Muscle of leg (tissue), 16 donors: ENCODE measurements at places on chromosomes 2 and 18. TPM values are rescaled to one million over a fixed set of nuclear protein-coding genes. Genes with fewer than 3 reads are reported as not detected.

ADAM23 gene
- 13.5 TPM for polyA plus RNA-seq

DHRS9 gene
- polyA plus RNA-seq: 0.47 TPM

VWA3B gene
- polyA plus RNA-seq: 1.1 TPM

CDH20 gene
- polyA plus RNA-seq: 1.7 TPM

SLC16A14 gene
- polyA plus RNA-seq: 2.9 TPM

UGT1A3 gene
- polyA plus RNA-seq: not detected

MALL gene
- 13.6 TPM for polyA plus RNA-seq

UGT1A8 gene
- polyA plus RNA-seq: not detected

MLPH gene
- 0.96 TPM for polyA plus RNA-seq

AFF3 gene
- 3.1 TPM for polyA plus RNA-seq

FAM124B gene
- polyA plus RNA-seq: 6.9 TPM

LOXHD1 gene
- 2.6 TPM for polyA plus RNA-seq

TMEM37 gene
- 4.2 TPM for polyA plus RNA-seq

PTPN2 gene
- 26.5 TPM for polyA plus RNA-seq

CD28 gene
- 4.1 TPM for polyA plus RNA-seq

PLCL1 gene
- 11.9 TPM for polyA plus RNA-seq

PARD3B gene
- 7.5 TPM for polyA plus RNA-seq

ROCK1 gene
- polyA plus RNA-seq: 37.5 TPM

CCDC142 gene
- polyA plus RNA-seq: 8.2 TPM

LRATD1 gene
- 12.0 TPM for polyA plus RNA-seq

GKN1 gene
- 0.16 TPM for polyA plus RNA-seq

RBM43 gene
- 8.9 TPM for polyA plus RNA-seq

ABCG8 gene
- polyA plus RNA-seq: 0.28 TPM

RUFY4 gene
- not detected for polyA plus RNA-seq
